ENCODE measurements at places on chromosomes 12 and 14. TPM values are rescaled to one million over a fixed set of nuclear protein-coding genes. Genes with fewer than 3 reads are reported as not detected.

DNA sequence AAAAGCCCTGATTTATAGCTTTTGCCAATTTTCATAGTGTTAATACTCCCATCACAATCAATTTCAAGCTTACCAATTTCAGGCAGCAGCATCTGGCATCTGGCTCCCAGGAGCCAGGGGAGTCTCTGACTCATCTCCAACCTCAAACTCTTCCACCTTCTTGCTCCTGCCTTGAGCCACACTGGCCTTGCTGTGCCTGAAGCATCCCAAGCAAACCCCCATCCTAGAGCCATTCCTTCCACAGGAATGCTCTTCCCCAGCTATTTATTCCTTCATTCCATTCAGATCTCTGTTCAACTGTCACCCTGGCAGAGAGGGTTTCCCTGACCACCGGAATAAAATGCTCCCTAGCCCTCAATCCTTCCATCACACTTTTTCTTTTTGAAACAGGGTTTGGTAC, 13.9 kb upstream of the PPP1CC start:
- H3K27ac ChIP-seq = no peak overlapping the region
- DNase-seq = no peak
- H3K4me3 ChIP-seq = no peak overlapping the region

DNA sequence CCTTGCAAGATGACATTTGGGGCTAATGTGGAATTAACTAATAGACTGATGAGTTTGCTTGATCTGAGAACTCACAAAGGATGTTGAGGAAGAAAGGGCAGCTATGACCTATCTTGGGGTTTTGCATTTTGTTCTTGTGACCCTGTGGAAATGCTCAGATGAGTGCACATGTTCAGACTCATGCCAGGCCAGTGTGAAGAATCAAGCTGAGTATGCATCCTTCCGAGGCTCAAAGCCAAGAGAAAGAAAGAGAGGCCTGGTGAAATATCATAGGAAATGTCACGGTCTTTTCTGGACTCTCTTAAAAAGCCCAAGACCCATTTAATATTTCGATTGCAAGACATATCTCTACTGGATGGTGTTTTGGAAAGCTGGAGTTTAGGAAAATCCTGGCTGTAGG, 96.3 kb downstream of the CACNA1C start:
- no peak overlapping the region for H3K4me3 ChIP-seq
- no peaks in the 10 kb centered on the region for H3K36me3 ChIP-seq
- H3K4me1 ChIP-seq = no peaks in the 10 kb centered on the region
- no peak for DNase-seq

The FOXJ2 gene
- total RNA-seq = 4.4 TPM

- H3K4me3 ChIP-seq = no peak overlapping the region
- H3K27ac ChIP-seq = no peak overlapping the region
- H3K36me3 ChIP-seq = no peaks in the 10 kb centered on the region
- DNase-seq = no peak
Observed at GRCh38 chr12:44574586-44574985, 301.5 kb downstream of the NELL2 start.

DNA sequence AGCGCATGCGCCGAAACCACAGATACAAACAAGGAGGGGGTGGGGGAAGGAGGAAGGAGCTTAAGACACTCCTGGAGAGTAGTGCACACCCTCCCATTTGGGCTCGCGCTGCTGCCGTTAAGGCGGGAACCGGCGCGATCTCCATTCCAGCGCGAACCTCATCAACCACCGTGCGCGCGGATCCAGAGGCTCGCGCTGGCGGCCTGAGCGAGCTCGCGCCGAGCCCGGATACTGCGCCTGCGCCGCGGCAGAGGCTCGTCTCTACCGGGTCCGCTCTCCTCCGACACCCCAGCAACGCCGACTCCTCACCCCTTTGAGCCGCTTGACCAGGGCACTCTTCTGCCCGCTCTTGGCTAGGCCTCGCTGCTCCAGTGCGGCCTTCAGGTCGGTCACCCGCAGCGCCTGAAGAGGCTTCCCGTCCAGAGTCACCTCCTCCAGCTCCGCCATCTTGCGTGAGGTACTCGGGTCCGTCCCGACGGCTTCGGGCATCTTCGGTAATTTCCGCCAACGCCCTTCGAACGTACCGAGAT, at the start of gene ACIN1:
Gene ACIN1 (minus strand): TSS at position 471 of the 530 bp plus-strand sequence. CDS start 24 bp downstream, at position 447.
- no peaks in the 10 kb centered on the region for H3K27me3 ChIP-seq
- DNase-seq = no peak
- peak within 1 kb of the TSS; percentile 99 for H3K27ac ChIP-seq
- H3K4me3 ChIP-seq = peak within 1 kb of the TSS; percentile 92
- H3K4me1 ChIP-seq = peaks cover 14% of the 10 kb centered on the region

The PLA2G1B gene
- 0.09 TPM for total RNA-seq

- H3K4me3 ChIP-seq = no peak overlapping the region
- no peaks in the 10 kb centered on the region for H3K27me3 ChIP-seq
- H3K4me1 ChIP-seq = peaks cover 39% of the 10 kb centered on the region
- H3K36me3 ChIP-seq = no peaks in the 10 kb centered on the region
Observed at GRCh38 chr12:94033784-94034183, 114.6 kb upstream of the PLXNC1 start.

- H3K27ac ChIP-seq = no peak overlapping the region
- H3K4me3 ChIP-seq = no peak overlapping the region
- no peaks in the 10 kb centered on the region for H3K27me3 ChIP-seq
- H3K36me3 ChIP-seq = peaks cover under 1% of the 10 kb centered on the region
- DNase-seq = no peak
Observed at GRCh38 chr12:4482936-4483335, 37.3 kb upstream of the FGF6 start.

The TAS2R43 gene
- total RNA-seq = 0.94 TPM

The KRT73 gene
- 0.28 TPM for total RNA-seq

GRCh38 chr14:93395231-93395630, 35.5 kb upstream of the UNC79 start:
- H3K4me3 ChIP-seq = no peak overlapping the region
- no peak for DNase-seq
- no peaks in the 10 kb centered on the region for H3K36me3 ChIP-seq
- H3K27me3 ChIP-seq = no peaks in the 10 kb centered on the region
- no peak overlapping the region for H3K27ac ChIP-seq
- H3K4me1 ChIP-seq = no peaks in the 10 kb centered on the region

The TBX3 gene
- 1.4 TPM for total RNA-seq

DNA sequence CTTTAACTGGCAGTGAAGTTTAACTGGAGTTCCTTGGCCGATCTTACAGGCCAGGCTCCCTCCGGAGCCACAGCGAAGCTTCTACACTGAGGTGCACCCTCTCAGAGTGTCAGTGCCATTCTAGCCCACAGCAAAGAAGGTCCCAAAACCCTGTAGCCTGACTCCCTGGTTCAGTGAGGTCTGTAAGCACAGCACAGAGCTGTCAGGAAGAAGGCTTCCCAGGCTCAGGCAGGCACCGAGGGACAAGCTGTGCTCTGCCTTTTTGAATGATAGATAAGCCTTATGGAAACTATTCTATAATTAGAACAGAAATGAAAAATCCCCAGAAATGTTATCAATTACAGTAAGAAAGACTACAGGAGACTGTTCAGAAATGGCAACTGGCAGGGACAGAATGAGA, 40.2 kb downstream of the MOK start:
- no peaks in the 10 kb centered on the region for H3K4me1 ChIP-seq
- no peak overlapping the region for H3K27ac ChIP-seq
- no peaks in the 10 kb centered on the region for H3K36me3 ChIP-seq
- no peak for DNase-seq
- H3K4me3 ChIP-seq = no peak overlapping the region

The KRT78 gene
- 0.42 TPM for total RNA-seq

DNA sequence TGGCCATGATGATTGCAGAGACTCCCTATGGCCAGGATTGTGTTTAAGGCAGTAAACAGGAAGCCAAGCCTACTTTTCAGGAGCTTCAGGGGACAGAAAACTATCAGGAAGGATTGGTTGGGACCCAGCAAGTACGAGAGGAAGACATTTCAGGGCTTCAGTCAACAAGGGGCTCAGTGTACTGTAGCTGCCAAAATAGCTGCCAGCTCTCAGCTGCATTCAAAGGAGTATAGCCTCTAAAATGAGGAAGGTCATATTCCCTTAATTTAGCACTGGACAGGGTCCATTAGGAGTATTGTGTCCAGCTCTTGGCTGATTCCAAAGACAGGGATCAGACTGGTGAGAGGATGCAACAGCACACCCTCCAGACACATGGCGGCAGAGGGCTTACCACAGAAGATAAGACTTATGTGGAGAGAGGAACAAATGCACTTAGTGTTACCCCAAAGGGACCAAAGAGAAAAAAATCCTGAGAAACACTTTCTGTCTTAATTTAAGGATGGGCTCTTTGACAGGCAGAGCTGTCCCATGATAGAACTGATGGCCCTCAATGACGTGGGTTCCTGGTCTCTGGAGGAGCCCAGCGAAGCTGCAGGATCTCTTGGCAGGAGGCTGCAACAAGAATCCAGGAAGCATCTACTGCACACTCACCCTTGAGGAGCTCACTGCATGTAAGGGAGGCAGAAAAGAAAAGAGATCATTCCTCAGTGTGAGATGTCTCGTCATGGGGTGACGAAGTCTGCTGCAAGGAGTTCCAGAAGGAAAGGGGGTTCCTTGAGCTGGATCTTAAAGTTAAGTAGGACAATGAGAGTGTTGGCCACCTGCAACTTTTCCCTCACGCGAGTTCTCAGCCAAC, 14.8 kb downstream of the BDKRB1 start:
- H3K36me3 ChIP-seq = no peaks in the 10 kb centered on the region
- DNase-seq = no peak
- no peaks in the 10 kb centered on the region for H3K4me1 ChIP-seq
- H3K4me3 ChIP-seq = no peak overlapping the region

- H3K27ac ChIP-seq = no peak overlapping the region
- H3K4me3 ChIP-seq = no peak overlapping the region
- no peak for DNase-seq
Observed at GRCh38 chr14:33019346-33019745, 80.7 kb downstream of the NPAS3 start.

GRCh38 chr14:75811136-75811829, 150.2 kb downstream of the TTLL5 start:
- no peaks in the 10 kb centered on the region for H3K36me3 ChIP-seq
- no peaks in the 10 kb centered on the region for H3K27me3 ChIP-seq
- H3K27ac ChIP-seq = no peak overlapping the region
- DNase-seq = no peak

GRCh38 chr14:55964821-55965220, 153.4 kb upstream of the PELI2 start:
- no peak for DNase-seq
- H3K36me3 ChIP-seq = no peaks in the 10 kb centered on the region
- H3K27ac ChIP-seq = no peak overlapping the region
- no peaks in the 10 kb centered on the region for H3K27me3 ChIP-seq

The ABCC9 gene
- total RNA-seq = 4.4 TPM

DNA sequence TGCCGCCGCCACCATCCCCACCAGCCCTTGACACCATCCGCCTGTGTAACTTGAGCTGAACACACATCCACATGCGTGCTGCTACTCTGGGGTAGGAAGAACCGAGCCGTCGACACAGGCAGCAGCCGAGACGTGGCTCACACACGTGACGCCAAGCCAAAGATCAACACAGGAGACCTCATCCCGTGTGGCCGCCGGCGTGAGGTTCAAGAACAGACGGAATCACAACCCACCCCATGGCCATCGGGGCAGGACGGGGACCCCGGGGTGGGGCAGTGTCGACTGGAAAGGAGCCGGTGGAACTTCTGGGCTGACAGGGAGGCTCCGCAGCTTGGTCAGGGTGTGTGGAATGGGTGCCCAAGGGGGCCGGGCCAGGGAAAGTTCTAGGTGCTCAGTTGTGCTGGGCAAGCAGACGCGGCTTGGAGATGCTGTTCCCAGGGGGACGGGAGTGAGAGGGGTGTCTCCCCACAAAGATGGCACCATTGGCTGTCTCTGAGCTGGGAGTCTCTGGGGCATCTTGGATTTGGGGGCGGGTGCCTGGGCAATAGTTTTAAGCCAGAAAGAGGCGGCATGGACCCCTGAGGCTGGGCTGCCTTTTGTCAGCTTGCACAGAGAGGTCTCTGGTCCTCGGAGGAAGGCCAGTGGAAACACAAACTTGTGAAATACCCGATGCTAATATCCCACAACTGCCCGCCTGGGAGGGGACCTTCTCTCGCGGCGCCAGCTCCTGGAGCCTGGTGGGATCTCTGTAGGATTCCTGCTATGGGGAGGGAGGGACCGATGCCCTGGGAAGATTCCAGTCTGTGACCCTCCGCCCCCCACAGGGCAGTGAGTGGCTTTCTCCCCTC, 41.8 kb downstream of the GALNT9 start:
- no peak for DNase-seq
- peaks cover 14% of the 10 kb centered on the region for H3K4me1 ChIP-seq
- no peaks in the 10 kb centered on the region for H3K36me3 ChIP-seq

GRCh38 chr12:13339538-13339937, 143.0 kb downstream of the EMP1 start:
- no peaks in the 10 kb centered on the region for H3K36me3 ChIP-seq
- DNase-seq = no peak
- no peak overlapping the region for H3K27ac ChIP-seq
- no peaks in the 10 kb centered on the region for H3K4me1 ChIP-seq
- no peak overlapping the region for H3K4me3 ChIP-seq

The PPFIA2 gene
- total RNA-seq = 0.24 TPM

The CTSG gene
- total RNA-seq = 19.9 TPM

- no peaks in the 10 kb centered on the region for H3K4me1 ChIP-seq
- H3K4me3 ChIP-seq = no peak overlapping the region
- no peaks in the 10 kb centered on the region for H3K27me3 ChIP-seq
- no peak for DNase-seq
- H3K27ac ChIP-seq = no peak overlapping the region
Observed at GRCh38 chr12:102388469-102388868, 91.9 kb downstream of the IGF1 start.

- H3K27me3 ChIP-seq = peaks cover 8% of the 10 kb centered on the region
- H3K4me3 ChIP-seq = no peak overlapping the region
- H3K36me3 ChIP-seq = no peaks in the 10 kb centered on the region
- no peak for DNase-seq
- H3K4me1 ChIP-seq = no peaks in the 10 kb centered on the region
Observed at GRCh38 chr14:23388996-23389395, 12.2 kb downstream of the CMTM5 start.

DNA sequence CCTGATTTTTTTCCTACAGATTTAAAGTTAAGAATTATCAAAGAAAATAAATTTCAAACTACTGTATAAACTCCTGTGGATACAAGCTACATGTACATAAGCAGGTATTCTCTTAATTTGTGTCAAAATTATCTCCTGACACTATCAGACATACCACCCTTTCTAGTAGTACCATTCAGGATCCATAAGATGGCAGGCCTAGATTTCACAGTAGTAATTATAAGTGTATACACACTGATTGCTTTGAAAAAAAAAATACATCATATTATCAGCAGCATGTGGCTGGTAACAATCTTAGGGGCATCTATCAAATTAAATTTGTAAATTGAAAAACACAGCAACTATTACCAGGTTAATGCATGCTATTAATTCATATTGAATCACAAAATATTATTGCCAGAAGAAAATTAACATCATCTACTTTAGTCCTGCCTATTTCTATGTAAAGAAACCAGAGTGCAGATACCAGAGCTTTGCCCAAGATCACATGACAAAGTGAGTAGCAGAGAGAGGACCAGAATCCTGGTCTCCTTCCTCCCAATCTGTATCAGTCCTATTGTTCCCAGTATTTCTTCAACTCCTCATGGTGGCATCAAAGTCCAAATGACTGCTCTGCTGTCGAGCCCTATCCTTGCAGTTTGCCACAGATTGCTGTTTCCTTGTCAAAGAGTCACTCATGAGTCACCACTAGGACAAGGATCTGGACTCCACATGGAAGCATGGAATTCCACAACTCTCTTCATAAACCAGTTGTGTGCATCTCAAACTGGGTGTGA, 27.7 kb upstream of the CALM1 start:
- DNase-seq = no peak
- no peak overlapping the region for H3K4me3 ChIP-seq
- no peak overlapping the region for H3K27ac ChIP-seq
- H3K36me3 ChIP-seq = no peaks in the 10 kb centered on the region
- H3K27me3 ChIP-seq = no peaks in the 10 kb centered on the region

The SPX gene
- total RNA-seq = 10.7 TPM
